ENCODE measurements at places on chromosomes 4 and X.
A peak's percentile ranks its signal among the peaks of the same experiment; 100 is the strongest.

GRCh38 chr4:2077537-2078460 is 18.7 kb downstream of the NAT8L start:
- DNase-seq: no peak

DNA sequence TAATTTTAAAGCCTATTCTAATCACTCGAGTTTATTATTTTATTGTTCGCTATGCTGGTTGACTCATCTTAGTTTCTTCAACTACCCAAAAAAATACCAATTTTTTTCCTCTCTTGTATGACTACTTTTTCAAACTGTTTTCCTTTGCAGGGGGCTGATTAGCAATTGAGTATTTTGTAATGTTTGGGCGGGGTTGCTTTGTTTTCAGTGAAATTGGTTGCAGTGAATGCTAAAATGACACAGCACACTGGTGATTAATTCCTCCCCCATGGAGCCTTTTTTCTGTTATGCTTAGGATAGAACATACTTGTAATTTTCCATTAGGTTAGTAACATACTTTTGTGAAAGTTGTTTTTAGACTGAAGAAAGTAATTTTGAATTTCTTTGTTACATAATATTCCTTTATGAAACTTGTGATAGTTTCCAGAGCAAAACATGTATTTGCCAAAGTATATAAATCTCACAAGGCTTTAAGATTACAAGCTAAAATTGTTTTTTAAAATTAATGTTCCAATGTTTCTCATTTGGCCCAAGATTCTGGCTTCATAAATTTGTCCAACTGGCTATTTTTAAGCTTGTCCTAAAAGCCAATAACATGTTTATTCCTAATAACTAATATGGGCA is 120.4 kb downstream of the CHIC1 start:
- DNase-seq: no peak

- no peak for DNase-seq
Measured at GRCh38 chr4:107818301-107818910, 6.3 kb upstream of the SGMS2 start.

- DNase-seq: peak; percentile 62
Measured at GRCh38 chrX:118459494-118459893, 36.1 kb upstream of the DOCK11 start.

- peak; percentile 28 for DNase-seq
Measured at GRCh38 chr4:57110640-57111511, 691 bp upstream of the IGFBP7 start.

DNA sequence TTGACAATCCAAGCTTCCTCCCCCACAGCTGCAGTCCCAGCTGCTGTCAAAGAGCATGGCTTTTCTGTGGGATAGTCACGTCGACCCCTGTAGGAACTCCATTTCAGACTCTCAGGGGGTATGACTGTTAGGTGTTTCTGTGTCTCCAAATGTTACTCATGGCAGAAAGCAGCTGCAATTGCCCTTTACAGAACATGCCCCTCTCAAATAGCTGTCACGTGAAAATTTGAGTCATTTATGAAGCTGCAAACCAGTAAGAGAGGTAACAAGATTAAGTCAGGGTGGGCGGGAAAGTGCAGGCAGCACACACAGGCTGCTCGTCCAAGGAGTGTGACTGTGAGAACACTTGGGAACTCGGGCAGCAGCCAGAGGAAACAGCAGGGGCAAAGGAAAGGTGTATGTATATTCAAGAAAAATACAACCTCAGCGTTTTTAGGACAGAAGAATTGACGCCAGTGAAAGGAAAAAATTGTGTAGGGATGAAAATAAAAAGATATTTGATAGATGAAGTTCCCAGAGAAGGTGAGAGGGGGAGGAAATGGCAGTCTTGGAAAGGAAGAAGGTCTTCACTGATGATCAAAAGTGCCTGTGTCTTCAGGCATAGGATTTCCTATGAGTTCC is 66.5 kb upstream of the TMEM184C start:
- DNase-seq: no peak

DNA sequence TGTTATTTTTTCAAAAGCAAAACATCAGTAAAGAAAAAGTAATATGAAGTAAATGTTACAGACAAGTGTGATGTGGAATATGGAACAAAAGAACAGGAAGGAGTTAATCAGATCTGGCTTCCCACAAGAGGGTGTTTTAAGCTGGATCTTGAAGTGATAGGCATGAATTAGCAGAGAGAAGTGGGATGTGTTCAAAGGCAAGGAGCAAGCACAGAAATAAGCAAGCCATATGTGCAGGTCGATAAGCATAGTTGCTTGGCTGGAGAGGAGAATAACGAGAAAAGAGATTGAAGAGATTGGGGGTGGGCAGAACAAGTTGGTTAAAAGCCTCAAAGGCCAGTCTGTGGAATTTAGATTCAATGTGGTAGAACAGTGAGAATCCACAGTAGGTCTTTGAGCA is 60.9 kb upstream of the PRPS1 start:
- no peak for DNase-seq

DNA sequence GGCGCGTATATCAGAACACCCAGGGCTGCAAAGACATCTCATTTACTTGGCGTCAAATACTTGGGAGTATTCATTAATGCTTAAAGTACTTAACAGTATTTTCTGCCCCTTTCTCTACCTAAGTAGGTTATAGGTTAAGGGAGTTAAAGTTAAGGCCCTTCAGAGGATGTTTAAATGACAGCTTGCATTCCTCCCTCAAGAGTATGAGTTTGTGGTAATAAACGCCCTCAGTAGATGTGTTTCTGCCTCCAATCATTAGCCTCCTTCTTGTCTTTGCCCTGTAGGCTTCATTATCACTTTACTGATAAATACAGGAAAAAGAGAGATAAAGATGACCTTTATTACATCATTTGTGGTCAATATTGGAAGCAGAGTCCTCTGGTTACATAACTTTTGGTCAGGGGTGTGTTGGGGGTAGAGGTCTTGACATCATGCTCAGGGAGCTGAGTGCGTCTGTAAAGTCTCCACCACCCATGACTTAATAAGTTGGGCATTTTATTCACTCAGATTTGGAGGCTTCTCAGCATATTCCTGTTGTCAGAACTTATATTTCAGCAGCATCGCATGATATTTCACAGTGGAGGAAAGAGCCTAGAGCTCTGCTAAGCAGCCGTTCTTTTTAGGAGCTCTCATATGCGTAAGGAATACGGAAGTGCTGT is 145.9 kb downstream of the CPE start:
- no peak for DNase-seq

- DNase-seq: no peak
Measured at GRCh38 chrX:16023790-16024734, 99.3 kb upstream of the GRPR start.

- DNase-seq: no peak
Measured at GRCh38 chr4:98958065-98958464, 29.1 kb upstream of the EIF4E start.

GRCh38 chr4:35591035-35591434 is 653.3 kb downstream of the ARAP2 start:
- DNase-seq: no peak

DNA sequence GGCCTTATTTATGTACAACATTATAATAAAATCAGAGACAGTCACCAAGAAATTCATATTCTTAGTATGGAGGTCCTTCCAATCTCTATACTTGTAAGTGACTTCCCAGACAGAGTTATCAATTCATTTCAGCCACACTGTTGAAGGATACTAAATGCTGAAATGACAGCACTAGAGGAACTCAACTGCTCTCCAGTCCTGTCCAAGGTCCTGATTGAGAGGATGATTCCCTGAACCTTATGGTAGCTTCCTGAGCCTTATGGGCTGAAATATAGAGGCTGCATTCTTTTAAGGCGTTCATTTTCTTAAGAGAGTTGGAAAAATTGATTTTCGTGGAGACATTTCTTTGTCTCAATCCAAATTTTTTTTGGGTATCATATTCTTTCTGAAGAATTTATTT is 205.9 kb downstream of the TLL1 start:
- no peak for DNase-seq

DNA sequence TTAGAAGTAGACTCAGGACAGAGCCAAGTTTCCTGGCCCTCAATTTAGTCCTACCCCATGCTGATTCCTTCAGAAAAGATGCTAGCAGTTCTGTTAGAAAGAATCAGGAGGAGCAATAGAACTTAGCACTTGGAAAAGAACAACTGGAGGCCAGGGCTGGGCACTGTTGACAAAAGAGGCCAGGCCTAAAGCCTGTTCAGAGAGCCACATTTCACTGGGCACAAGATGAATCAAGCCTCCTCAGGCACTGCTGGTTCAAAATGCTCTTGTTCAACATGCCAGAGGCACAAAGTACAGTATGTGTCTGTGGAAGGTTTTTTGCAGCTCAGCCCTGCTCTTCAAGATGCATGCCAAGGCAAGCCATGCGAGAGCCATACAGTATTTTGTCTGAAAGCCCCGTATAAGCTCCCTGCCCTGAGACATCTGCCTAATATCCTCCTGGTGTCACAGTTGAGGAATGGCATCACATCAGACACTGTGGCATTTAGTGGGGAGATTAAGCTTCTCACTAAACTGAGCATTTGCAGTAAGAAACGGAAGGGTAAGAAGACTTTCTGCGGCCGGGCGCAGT is 53.7 kb downstream of the RASL11B start:
- DNase-seq: no peak

- DNase-seq: no peak
Measured at GRCh38 chr4:25535278-25535677, 120.4 kb upstream of the SLC34A2 start.

DNA sequence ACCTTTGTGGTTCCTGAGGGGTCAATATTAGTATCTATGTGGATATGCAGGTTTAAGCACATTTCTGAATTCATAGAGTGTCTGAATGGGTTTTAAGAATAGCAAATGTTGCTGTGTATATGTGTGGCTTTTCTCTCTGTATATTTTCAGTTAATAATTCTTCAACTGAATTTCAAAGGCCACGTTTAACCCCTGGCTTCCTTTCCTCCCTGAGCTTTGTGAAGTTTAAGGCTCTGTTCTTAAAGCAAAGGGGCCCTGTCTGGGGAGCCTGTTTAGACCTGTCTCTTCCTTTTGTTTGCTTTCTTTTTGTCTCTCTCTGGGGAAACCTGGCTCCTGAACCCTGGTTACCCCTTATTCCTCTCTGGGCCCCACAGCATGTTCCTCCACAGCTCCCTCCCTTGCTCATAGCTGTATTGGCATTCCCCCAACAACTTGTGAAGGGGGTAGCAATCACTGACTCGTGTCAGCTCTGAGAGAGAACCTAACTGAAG is 139.1 kb downstream of the COL4A6 start:
- no peak for DNase-seq

- DNase-seq: no peak
Measured at GRCh38 chrX:136764206-136764605, 16.5 kb downstream of the ARHGEF6 start.

GRCh38 chr4:149552601-149553000 is 263.0 kb downstream of the IQCM start:
- DNase-seq: no peak

GRCh38 chrX:4181782-4182407 is 468.4 kb upstream of the PRKX start:
- DNase-seq: no peak

DNA sequence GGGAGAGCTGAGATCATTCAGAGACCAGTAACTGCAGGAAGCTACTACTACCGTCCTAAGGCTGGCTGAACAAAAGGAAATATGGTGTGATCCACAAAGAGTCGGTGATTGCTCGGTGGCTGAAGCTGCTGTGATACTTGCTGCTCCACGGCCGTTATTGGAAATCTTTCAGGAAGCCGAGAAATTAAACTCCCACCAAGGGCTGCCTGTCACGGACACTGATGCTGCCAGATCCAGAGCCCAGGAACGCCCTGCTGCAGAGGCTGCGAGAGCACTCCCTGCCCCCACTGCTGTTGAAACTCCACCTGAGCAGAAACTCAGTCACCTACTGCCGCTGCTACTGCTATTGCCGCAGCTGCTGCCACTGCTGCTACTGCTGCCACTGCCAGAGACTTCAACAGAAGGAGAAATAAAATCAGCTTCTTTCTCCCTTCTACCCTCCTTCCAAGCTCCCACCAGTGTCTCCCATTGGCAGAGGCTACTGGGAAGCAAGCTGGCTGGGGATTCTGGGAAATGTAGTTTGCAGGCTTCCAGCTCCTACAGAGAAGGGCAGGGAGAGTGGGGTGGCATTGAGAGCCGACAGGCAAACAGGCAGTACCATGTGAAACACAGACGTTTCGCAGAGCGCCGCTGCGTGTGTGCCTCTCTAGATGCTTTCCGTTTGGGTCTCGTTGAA is 126.0 kb upstream of the ENPP6 start:
- DNase-seq: peak; percentile 73

DNA sequence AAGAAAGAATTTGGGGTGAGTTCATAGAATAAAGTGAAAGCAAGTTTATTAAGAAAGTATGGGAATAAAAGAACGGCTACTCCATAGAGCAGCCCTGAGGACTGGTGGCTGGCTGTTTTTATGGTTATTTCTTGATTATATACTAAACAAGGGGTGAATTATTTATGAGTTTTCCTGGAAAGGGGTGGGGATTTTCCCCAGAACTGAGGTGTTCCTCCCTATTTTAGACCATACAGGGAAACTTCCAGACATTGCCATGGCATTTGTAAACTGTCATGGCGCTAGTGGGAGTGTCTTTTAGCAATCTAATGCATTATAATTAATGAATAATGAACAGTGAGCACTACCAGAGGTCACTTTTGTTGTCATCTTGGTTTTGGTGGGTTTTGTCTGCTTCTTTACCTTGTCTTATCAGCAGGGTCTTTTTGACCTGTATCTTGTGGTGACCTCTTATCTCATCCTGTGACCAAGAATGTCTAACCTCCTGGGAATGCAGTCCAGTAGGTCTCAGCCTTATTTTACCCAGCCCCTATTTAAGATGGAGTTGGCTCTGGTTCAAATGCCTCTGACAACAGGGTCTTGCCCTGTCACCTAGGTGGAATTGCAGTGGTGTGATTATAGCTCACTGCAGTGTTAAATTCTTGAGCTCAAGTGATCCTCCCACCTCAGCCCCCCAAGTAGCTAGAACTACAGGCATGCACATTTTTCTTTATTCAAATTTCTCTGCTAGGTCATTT is 27.1 kb downstream of the RAPGEF2 start:
- DNase-seq: no peak

- no peak for DNase-seq
Measured at GRCh38 chr4:30962939-30963338, 242.8 kb downstream of the PCDH7 start.

GRCh38 chrX:121903961-121904360 is 856.6 kb downstream of the GLUD2 start:
- no peak for DNase-seq

GRCh38 chrX:110419512-110419911 is 60.9 kb downstream of the RTL9 start:
- DNase-seq: no peak

GRCh38 chr4:106738121-106738520 is 298.0 kb downstream of the DKK2 start:
- no peak for DNase-seq

DNA sequence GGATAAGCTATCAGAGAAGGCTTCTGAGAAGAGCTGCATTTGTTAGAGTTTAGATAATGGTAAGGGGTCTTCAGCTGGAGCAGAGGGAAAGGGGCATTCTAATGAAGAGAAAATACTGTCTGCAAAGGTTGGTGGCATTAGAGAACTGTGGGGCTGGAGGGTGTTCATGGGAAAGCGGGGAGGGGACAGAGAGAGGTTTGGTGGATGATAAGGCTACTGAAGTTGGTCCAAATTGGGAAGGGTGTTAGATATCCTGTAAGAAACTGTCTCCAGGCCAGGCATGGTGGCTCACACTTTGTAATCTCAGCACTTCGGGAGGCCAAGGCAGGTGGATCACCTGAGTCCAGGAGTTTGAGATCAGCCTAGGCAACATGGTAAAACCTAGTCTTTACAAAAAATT is 59.9 kb downstream of the AFF1 start:
- DNase-seq: no peak

Measured in NCI-H1092 treated with DMSO at 0.1 percent for 48 hours (cell line).